ENCODE measurements at places on chromosomes 3 and 15.
A peak's percentile ranks its signal among the peaks of the same experiment; 100 is the strongest.

GRCh38 chr3:113179235-113179824, 32.0 kb upstream of the BOC start:
- no peak for DNase-seq

DNA sequence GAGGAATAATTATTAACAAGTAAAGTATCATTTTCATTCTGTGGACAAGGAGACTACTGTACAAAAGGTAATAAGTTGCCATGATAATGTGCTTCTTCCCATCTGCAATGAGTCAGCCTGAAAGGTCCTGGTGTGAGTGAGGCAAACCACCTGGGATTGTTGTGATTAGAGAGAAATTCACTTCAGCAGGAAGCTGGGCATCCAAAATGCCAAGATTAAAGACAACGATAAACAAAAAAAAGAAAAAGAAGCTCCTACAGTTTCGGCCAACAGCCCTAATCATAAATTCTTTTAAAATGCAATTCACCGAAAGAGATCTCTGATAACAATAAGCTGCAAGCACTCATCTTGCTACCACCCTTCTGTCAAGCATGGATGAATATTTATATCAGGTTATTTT, 507.8 kb downstream of the TUSC7 start:
- no peak for DNase-seq

- no peak for DNase-seq
These were observed 1.8 kb downstream of the CAMKV start for GRCh38 chr3:49867871-49868321.

DNA sequence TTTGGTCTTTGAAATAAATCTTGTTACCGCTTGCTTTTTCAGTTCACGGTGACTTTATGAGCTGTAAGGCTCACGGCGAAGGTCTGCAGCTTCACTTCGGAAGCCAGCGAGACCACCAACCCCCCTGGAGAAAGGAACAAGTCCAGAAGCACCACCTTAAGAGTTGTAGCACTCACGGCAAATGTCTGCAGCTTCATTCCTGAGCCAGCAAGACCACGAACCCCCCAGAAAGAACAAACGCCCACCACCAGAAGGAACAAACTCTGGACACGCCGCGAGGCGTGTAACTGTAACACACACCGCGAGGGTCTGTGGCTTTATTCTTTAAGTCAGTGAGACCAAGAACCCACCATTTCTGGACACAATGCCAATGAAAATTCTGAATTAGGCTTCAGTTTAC, 28.8 kb downstream of the GOLGA6A start:
- DNase-seq, result no peak

DNA sequence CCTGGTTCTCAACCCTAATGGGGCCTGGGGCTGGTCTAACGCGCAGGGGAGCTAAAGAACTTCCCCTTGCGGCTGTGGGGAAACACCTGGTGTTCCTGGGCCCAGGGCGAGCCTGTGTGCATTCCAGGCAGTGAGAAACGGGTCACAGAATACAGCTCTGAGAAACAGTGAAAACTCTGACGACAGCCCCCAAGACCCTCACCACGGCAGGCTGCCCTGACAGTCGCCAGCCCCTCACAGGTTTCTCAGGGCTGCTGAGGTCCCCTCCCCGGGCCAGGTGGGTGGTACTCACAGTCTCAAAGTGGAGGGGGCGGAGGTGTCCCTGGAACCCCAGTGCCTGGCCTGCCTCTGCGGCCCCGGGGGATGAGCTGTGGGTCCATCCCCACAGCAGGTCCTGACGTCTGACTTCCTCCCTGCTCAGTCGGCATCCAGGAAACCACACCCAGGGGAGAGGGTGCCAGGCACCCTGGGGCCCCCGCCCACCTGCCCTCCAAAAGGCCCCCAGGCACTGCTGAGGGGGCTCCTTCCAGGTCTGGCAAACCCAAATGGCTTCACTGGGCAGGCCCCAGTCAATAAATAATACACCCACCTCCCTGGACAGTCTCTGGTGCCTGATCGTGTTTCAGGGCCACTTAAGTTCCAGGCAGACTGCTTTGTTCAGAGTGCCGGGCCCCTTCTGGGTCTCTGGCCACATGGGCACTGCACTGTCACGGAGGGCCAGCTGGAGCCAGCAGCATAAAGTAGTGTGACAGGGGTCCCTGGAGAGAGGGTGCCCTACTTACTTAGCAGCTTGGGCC, 57.7 kb downstream of the IQSEC1 start:
- DNase-seq, result peak; percentile 79

DNA sequence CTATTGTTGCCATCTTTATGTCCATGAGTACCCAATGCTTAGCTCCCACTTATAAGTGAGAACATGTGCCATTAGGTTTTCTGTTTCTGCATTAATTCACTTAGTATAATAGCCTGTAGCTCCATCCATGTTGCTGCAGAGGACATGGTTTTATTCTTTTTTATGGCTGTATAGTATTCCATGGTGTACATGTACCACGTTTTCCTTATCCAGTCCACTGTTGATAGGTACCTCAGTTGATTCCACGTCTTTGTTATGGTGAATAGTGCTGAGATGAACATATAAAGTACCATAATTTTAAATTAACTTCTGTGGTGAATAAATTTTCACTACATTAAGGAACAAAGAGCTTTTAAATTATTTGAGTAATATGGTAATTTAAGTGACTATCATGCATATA, 150.4 kb upstream of the BFSP2 start:
- no peak for DNase-seq

GRCh38 chr3:182921665-182922355, 58.5 kb downstream of the DCUN1D1 start:
- no peak for DNase-seq

DNA sequence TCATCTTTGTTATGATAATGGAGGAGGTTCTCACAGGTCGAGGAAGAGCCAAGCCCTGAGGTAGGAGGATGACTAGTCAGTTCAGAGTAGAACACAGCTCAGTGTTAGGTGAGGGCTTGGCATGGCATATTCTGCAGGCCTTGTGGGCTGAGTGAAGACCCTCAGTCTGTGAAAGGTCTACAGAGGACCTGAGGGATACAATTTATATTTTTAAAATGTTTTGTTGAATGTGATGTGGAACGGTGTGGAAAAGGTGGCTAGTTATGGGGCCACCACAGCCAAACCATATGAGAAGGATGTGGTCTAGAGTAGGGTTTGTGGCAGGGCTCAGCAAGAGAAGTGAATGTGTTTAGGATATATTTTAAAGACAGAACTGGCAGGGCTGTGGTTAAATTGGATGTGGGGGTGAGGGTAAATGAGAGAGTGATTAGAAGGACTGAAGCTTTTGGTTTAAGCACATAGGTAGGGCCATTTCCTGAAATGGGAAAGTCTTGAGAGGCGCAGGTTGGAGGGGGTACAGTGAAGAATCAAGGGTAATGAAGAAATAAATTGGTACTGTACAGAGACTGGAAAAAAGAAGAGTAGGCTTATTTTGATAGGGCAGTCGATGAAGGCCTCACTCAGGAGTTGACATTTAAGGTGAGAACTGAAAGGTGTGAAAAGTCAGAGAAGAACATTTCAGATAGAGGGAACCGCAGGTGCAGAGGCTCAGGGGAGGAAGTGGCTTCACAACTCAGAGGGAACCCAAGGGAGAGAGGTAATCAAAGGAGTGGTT, 60.5 kb downstream of the SPTSSB start:
- DNase-seq, result peak; percentile 74

DNA sequence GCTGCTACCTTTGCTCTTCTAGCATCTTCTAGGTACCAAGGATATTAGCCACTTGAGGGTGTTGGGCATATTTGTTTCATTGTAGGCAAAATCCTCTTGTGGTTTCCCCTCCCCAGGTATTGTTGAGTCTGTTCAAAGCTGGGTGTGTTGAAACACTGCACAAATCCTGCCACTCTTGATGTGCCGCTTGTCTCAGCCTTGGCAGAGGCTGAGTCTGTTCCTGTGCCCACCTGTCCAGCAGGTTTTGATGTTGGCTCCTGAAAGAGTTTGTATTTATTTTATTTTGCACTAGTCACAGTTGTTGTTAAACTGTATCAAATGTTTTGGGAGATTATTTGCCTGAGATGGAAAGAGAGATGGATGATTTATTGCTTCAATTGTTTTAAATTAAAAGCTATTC, 136.2 kb downstream of the USP13 start:
- DNase-seq, result no peak

GRCh38 chr15:90326441-90326840, 25.6 kb upstream of the ZNF774 start:
- no peak for DNase-seq

- DNase-seq, result no peak
These were observed 72.5 kb downstream of the VPS8 start for GRCh38 chr3:184884359-184885017.

- no peak for DNase-seq
These were observed 310.7 kb downstream of the DIPK2A start for GRCh38 chr3:144282313-144282712.

- DNase-seq, result no peak
These were observed 88.1 kb downstream of the SRGAP3 start for GRCh38 chr3:9161298-9161697.

GRCh38 chr3:154285221-154285620, 39.1 kb downstream of the DHX36 start:
- DNase-seq, result no peak

GRCh38 chr3:192914848-192915247, 2.8 kb downstream of the MB21D2 start:
- no peak for DNase-seq

DNA sequence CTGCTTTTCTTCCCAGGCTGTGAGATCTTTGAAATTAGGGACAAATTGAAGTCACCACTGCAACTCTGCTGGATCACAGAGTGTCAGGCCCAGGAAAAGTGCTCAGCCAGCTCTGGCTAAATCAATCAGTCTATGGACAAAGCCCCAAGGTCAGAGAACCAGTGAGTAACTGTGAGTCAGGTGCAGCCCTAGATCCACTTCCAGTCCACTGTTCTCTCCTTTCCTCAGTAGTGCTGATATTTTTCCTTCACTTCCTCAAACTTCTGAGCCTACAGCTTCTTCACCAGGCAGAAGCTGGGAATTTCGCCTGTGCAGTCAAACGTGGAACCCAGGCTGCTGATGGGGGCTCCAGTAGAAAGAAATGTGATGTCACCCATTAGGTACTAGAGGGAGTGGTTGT, 75.1 kb upstream of the TRIM42 start:
- no peak for DNase-seq
